NCI-H774 (cell line): ENCODE measurements at places on chromosomes 5 and 9.
A peak's percentile ranks its signal among the peaks of the same experiment; 100 is the strongest.

DNA sequence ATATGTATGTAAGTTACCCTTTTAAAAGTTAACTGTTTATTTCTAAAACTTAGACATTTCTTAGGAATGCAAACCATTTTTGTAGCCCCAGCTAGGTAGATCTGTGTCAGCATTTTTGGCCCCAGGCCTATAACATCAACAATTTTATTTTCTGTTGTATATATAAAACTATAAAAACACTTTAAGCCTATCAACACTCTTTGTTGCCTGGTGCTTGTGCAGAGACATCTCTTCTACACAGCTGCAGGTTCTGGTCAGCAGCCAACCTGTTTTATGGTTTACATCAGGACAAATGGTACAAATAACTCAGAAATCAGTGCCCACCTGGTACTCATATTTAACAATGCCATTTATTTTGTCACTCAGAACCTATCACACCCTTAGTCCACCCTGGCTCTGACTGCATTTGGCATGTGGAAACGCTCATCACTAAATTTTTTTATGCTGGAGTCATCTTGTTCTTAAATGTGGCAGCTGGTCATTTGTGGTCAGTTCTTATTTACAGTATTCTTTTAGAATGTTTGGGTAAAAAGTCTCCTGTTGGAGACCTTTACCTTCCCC lies 173.4 kb downstream of the DNAH5 start:
- DNase-seq, result no peak

DNA sequence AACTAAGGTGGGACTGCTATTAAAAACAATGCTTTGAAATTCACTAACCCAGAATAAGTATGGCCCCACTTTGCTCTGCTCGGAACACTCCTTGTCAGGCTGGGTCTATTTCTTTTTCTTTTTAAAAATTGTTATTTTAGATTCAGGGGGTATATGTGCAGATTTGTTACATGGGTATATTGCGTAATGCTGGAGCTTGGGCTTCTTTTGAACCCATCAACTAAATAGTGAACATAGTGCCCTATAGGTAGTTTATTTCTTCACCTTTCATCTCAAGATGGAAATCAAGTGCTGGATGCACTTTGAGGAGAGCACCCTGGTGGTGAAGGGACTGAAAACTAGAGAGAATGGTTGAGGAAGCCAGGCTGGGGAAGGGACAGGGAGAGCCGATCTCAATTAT lies 51.0 kb downstream of the GLRA1 start:
- no peak for DNase-seq

DNA sequence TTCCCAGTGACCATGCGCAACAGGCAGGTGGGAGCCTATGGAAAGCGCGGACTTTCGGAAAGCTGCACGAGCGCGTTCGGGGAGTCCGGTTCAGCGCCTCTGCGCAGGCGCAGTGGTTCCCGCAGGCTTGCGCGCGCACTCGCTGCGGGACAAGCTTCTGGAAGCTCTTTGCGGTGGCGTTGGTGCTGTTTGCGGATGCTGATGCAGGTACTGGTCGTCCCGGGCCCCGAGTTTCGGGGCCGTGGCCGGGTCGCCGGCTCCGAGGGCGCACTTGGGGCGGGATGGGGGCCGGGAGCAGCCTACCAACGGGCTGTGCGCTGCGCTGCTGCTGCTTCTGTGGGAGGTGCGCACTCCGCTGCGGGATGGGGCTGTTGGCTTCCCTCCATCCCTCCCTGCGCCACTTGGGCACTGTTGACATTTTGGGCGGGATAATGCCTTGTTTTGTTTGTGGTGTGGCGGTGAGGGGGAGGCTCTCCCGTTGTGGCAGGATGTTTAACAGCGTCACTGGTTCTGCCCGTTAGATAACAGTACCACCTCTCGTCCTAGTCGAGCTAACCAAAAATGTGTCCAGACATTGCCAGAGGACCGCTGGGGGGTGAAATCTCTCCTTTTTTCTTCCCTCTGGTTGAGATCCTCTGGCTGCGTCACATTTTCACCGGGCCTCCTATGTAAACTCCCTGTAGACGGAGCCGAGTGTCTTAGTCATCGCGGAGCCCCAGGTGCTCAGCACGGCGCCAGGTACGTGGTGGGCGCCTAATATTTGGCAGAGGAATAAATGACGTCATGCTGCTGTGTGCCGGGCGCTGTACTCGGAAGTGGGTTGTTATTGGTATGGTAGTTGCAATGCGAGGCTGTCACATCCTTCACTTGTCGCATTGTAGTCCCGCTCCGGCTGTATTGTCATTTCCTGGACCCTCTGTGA lies at the start of gene ZNF483:
Gene ZNF483 (plus strand): TSS at position 124 of the 922 bp plus-strand sequence. CDS start 2,217 bp downstream, outside the sequence.
- peak; percentile 92 for DNase-seq

DNA sequence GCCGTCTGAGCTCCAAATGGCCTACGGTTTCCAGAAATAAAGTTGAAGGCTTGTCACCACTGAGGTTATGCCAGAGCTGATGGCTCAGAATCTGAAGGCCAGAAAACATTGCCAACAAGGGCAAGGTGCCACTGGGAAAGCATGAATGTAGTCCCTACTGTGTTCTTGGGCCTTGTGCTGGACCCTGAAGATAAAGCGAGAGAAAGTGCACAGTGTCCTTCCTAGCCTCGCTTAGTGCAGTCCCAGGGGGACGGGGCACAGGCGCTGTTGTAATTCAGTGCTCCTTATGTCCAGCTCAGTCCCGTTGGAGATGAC lies 84.5 kb downstream of the NDFIP1 start:
- no peak for DNase-seq

- no peak for DNase-seq
These were observed 15.8 kb downstream of the TLN1 start for GRCh38 chr9:35716230-35716629.

GRCh38 chr5:169696621-169697510 lies 59.8 kb downstream of the DOCK2 start:
- no peak for DNase-seq

GRCh38 chr5:78211052-78211451 lies 83.4 kb downstream of the AP3B1 start:
- no peak for DNase-seq

GRCh38 chr5:143226361-143226760 lies 177.1 kb downstream of the NR3C1 start:
- no peak for DNase-seq

GRCh38 chr5:73284220-73284795 lies 111.3 kb downstream of the TMEM174 start:
- DNase-seq, result no peak

- no peak for DNase-seq
These were observed 1007.1 kb upstream of the ACO1 start for GRCh38 chr9:31377358-31377757.

GRCh38 chr5:41127967-41128690 lies 57.0 kb upstream of the MROH2B start:
- DNase-seq, result peak; percentile 40

DNA sequence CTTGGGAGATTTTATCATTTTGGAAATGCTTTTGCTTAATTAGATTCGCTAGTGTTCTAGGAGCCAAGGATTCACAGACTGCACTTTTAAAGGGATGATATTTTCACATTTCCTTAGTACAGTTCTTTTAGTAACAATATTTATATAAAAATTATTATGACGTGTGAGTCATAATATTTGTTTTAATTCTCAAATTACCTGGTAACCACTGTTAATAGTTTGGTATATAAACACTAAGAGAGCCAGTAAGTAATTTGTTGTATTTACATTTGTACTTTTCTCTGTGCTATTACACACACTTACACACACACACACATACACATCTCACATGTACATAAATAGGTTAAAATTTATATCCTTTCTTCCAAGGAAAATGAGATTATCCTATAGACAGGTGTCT lies 58.8 kb upstream of the RAD23B start:
- peak; percentile 11 for DNase-seq

DNA sequence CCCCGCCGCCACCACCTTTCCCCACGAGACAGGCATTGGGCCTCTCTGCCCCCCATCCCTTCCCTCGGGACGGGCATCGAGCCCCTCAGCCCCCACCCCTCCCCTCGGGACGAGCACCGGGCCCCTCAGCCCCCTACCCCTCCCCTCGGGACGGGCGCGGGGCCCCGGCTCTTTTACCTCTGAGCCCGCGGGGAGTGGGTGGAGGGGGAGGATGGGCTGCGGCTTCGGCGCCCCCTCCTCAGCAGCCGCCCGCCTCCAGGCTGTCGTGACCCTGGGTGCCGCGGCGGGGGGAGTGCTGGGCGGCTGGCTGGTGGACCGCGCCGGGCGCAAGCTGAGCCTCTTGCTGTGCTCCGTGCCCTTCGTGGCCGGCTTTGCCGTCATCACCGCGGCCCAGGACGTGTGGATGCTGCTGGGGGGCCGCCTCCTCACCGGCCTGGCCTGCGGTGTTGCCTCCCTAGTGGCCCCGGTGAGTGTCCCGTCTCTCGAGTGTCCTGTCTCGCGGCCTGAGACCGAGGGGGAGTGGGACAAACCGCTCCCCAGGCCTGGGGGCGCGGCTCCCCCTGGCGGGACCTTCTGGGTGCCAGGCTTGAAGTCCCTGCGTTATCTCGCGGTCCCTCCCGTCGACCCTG lies 791 bp downstream of the SLC2A8 start:
- DNase-seq, result no peak
